NCI-H524 treated with DMSO at 0.1 percent for 48 hours (cell line): ENCODE measurements at places on chromosomes 13 and 19.
A peak's percentile ranks its signal among the peaks of the same experiment; 100 is the strongest.

GRCh38 chr19:50556282-50557008 is 11.8 kb downstream of the LRRC4B start:
- no peak for DNase-seq

DNA sequence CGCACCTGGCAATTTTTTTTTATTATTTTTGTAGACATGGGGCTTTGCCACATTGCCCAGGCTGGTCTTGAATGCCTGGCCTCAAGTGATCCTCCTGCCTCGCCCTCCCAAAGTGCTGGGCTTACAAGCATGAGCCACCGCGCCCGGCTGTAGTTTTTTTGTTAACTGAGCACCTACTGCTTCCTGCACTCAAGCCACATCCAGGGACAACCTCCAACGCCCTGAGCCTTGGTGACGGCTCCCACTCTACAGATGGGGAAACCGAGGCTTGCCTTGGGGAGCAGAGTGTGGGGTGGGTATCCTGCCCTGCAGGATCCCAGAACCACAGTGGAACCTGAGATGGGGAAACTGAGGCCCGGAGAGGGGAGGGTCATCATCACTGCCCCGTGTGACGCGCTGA is 3.0 kb downstream of the ELANE start:
- no peak for DNase-seq

- DNase-seq = no peak
These were observed 208.2 kb downstream of the ITGBL1 start for GRCh38 chr13:101660711-101661110.

DNA sequence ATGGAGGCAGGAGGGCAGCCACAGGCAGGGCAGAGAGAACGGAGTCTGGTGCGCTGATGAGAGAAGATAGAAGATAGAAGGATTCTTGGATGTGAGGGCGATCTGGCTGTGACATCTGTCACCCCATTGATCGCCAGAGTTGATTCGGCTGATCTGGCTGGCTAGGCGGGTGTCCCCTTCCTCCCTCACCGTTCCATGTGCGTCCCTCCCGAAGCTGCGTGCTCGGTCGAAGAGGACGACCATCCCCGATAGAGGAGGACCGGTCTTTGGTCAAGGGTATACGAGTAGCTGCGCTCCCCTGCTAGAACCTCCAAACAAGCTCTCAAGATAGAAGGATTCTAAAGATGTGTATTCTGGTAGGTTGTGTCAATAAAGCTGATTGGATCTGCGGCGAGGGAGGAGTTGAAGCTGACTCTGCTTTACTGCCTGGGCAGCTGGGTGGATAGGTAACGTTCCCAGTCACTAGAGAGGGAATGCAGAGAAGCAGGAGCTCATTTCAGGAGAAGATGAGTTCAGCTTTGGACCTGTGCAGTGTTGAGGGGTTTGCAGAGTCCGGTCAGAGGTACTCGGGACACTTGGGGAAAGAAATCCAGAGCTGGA is 5.1 kb downstream of the UBAC2 start:
- DNase-seq = no peak

- DNase-seq = no peak
These were observed 795 bp upstream of the ABCA7 start for GRCh38 chr19:1038978-1039645.

GRCh38 chr19:34409189-34410164 is 5.3 kb downstream of the PDCD2L start:
- no peak for DNase-seq

- no peak for DNase-seq
These were observed 44.0 kb downstream of the ATP11A start for GRCh38 chr13:112733661-112734379.

DNA sequence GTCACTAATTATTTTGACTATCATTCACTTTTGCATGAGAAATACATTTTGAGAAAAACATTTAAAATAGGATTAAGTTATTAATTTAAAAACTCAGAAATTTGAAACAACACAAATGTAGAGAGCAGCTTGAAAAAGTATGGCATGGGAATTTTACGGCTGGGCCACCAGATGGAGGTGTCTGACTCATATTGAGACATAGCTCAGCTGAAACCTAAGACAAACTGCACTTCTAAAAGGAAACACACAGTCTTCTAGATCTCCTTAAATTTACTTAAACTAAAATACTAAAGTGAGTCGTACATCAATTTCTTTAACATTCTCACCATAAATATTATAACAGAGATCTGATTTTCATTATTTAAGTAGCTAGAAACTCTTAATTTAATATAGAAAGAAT is 41.9 kb upstream of the POSTN start:
- DNase-seq = peak; percentile 14

GRCh38 chr19:28705008-28705407 is 507.9 kb downstream of the UQCRFS1 start:
- DNase-seq = no peak

DNA sequence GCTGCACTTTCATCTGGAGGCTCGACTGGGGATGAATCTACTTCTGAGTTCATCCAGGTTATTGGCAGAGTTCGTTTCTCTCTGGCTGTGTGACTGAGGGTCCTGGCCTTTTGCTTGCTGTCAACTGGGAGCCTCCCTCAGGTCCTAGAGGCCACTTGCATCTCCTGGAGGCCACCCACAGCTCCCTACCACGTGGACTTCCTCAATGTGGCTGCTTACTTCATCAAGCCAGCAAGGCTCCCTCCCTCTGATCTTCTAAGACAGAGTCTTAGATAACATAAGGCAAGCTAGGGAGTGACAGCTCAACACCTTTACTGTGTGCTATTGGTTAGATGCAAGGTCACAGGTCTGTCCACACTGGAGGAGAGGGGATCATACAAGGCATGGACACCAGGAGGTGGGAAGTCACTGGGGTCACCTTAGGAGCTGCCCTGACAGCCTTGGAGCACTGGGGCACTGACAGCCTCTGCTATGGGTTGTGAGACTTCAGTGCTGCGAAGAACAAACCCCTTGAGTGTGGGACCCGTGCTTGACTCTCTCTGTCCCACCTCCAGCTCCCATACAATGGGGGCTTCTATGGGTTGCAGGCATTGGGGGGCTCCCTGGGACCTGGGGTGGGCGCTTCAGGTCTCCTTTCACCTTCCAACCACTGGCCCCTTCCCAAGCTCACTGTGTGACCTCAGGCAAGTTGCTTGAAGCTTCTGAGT is 5.3 kb downstream of the FAM187B start:
- DNase-seq = no peak

DNA sequence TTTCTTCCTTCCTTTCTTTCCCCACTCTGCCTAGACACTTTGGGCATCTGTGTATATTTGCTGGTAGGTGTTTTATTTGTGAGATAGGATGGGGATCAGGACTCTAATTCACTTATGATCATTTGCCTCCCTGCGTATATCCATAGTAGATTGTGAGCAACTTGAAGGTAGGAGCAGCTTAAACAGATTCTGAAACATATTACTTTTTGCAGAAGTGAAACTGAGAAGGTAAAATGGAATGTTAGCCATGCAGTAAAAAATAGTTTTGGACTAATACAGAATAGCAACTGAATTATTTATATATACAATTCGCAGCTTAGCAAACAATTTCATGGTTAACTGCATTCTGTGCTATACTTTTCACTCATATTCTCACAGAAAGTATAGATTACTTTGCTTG is 38.7 kb downstream of the RNF6 start:
- DNase-seq = no peak

DNA sequence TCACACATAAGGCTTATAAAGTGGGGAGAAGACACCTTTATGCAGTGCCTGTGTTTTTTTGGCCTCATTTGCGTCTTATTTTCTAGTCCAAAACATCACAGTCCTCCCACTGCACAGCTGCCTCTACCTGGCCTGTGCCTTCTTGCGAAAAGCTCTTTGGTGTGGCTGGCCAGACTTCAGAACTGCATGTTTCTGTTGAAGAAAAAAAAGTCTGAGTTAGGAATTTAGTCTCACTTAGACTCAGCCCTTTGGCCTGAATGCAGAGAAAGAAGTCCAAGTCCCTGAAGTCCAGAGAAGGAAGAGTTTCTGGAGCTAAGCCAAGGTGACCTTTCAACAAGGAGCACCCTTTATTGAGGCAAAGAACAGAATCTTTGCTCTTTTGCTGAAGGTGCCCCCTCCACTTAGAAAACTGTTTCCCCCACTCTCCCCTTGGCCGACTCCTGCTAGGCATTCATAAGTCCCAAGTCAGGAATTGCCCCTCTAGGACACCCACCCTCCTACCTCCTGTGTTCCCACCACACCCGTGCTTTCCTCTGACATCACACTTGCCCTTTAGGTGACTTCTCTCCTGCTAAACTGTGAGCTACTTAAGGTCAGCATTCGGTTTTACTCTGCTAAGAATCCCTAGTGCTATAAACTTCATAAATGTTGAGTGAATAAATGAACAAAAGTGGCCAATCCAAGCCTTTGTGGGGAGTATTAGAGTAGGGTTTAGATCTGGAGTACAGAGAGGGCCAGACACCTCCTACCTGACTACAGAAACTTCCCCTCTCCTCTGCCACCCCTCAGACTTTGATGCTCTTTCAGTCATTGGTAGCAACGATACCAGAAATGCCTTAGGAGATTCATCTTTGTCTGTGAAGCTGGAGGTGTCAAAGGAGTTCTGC is 226.8 kb downstream of the LACC1 start:
- DNase-seq = no peak

GRCh38 chr19:38451036-38451435 is 17.5 kb downstream of the RYR1 start:
- no peak for DNase-seq

DNA sequence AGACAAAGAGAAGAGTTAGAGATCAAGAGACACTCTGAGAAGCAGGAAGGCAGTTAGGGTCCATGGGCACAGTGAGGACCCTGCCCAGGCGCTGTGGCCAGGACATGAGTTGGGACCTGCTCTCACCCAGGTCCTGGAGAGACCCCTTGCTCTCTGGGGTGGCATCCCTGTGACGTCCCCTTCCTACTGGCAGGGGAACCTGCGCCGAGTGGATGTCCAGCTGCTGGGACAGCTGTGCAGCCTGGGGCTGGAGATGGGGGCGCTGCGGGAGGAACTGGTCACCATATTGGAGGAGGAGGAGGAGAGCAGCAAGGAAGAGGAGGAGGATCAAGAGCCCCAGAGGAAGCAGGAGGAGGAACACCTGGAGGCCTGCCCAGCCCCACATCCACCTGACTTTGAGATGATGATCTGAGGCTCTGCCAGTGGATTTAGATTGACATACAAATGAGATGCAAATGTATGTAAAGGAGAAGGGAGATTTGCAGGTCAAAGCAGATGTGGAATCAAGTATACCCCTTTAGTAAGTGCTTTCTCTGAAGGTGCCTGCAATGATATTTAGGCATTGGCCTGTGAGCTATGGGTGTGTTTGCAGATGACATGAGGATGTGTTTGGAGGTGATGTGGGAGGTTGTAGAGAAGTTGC is 978 bp downstream of the ERICH4 start:
- DNase-seq = no peak

DNA sequence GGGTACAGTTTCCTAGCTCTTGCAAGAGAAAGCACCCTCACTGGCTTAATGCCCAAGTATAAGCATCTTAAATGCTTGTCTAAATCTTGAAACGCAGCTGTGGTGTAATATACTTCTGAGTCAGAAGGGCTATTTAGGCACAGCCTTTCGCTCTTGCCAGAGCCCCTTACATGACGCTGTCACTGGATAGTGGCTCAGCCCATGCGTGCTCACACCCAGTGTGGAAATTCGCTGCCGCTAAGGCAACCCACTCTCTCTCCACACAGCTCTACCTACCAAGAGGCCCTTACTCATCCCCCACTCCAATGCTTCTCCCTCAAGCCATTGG is 24.0 kb downstream of the UQCRFS1 start:
- DNase-seq = no peak

GRCh38 chr19:46487178-46487801 is 8.4 kb downstream of the PNMA8B start:
- no peak for DNase-seq
